ENCODE measurements at places on chromosomes 2 and 18.

DNA sequence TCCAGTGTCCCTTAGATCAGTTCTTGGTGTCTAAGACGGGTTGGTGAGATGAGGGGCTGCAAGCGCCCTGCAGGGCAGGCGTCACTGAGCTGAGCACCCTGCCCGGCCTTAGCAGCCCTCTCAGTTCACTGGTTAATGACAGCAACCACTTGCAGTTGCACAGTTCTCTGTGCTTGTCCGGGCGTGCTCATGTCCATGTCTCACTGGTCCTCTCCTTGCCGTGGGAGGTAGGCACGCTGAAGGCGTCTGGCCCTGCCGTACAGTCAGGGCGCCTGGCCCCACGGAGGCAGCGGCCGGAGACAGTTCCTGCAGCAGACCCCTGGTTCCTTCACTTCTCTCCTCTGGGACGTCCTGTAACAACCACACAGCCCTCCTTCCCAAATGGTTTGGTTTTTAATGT lies 75.3 kb downstream of the ARHGEF4 start:
- no peak for DNase-seq

DNA sequence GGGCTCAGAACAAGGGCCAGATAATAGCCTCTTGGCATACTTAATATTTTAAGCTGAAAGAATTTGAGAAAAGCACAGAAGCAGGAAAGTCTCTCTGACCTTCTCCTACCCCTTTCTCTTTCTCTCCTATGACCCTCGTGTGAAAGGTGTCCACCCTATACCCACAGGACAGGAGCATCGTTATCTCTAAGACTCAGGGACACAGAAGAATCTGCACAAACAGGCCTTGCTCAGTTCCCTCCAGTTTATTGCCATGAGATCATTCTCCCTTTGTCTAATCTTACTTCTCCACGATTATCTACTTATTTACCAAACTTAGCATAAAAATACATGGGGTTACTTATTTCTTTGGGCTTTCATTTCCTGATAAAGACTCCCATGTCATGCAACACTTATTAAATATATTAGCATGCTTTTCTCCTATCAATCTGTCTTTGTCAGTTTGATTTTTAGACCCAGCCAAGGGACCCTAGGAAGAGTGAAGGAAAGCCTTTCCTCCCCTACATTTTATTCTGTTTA lies 370.7 kb downstream of the DLGAP1 start:
- no peak for DNase-seq

- no peak for DNase-seq
Measured at GRCh38 chr2:3470166-3470651, 49.1 kb downstream of the ADI1 start.

DNA sequence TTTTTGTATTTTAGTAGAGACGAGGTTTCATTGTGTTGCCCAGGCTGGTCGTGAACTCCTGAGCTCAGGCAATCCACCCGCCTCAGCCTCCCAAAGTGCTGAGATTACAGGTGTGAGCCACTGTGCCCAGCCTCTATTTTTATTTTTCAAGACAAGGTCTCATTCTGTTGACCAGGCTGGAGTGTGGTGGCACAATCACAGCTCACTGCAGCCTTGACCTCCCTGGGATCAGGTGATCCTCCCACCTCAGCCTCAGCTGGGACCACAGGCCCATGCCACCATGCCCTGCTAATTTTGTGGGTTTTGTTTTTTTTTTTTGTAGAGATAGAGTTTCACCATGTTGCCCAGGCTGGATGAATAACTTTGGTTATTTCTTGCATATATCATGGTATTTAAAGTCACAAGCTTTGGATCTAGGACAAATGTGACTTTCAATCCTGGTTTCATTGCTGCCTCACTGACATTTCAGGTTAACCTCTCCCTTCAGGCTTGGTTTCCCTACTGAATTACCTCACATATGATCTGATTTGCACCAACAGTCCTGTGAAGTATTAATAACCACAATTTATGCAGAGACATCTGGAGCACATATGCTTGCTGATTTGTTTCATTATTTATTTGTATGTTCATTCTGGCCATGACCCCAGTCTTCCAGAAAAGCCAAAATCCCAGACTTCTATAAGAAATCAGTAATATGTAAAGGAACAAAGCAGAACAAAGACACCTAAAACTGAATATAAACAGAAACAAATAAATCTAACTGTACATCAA lies 17.5 kb upstream of the RAB31 start:
- DNase-seq = no peak

GRCh38 chr18:59769129-59769865 lies 72.1 kb upstream of the CCBE1 start:
- no peak for DNase-seq

GRCh38 chr18:45828917-45829811 lies 3.7 kb downstream of the SIGLEC15 start:
- no peak for DNase-seq

- no peak for DNase-seq
Measured at GRCh38 chr2:119137502-119137901, 21.0 kb downstream of the C1QL2 start.

DNA sequence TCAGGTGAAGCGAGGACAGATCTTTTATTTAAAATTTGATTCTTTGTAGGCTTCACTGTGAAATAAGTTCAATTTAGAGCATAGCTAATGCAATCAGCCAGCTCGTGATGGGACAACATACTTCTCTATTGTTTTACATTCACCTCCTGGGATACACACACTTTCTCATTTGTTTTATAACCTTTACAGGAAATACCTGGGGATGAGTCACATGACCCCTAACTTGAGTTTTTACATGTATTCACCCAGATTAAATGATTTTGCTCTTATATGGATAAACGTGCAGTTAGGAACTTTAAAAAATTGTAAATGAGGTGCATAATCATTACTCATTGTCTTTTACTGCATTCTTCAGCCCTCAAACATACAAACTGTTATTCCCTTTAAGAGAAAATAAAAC lies 152.1 kb downstream of the NEDD4L start:
- no peak for DNase-seq

GRCh38 chr2:141728886-141729285 lies 401.9 kb downstream of the LRP1B start:
- DNase-seq = no peak
